ENCODE measurements at places on chromosomes 6 and 20. TPM values are rescaled to one million over a fixed set of nuclear protein-coding genes. Genes with fewer than 3 reads are reported as not detected.

Gene PDE10A
- polyA plus RNA-seq, result 7.9 TPM

- DNase-seq, result no peak
Observed at GRCh38 chr6:169345146-169345545, 91.5 kb upstream of the THBS2 start.

DNA sequence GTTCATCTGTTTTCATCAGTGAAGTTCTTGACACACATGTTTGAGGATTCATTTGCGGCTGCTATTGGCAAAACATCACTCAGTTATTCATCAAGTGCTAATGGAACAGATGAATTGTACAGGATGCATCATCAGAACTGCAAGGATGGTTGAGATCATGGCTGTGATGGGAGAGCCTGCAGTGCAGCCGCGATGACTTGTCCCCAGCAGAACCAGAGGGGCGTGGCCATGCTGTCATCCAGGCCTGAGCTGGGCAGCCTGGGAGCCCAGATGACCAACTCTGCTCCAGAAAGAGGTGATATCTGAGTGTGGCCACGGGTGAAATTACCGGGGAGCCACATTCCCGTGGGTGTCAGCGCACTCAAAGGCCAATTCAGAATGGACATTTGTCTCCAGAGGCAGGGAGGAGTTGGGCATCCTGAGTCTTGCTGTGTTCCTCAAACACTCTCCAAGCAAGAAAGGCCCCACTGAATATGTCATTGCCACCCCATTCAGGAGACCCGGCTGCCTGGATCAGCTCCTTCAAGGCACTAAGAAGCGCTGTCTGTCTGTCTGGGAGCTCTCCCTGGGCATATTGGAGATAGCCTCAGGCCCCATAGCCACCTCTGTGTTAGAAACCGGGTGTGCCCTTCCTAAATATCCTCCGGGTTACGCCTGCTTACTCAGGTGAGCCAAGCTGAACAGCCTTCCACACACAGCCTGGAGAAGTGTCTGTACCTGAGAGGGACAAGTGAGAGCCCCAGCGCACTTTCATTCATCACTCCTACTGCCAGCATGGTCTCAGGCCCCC lies 66.7 kb downstream of the SYNDIG1 start:
- no peak for DNase-seq

DNA sequence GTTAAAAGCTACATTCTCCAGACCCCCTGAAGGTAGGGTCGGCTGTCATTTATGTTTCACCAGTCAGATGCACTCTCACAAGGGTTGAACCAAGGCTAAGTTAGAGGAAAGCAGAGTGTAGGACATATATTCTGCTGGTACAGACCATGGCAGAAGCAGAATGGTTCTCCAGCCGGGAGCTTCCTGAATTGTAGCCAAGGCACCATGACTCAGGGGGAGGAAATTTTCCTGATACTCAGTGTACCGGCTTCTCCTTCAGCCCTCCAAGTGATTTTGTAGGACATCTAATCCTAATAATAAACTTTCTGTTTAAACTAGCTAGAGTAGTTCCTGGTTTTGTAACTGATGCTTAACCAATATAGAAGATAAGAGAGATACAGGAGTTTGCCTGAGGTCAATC lies 14.2 kb upstream of the SLPI start:
- no peak for DNase-seq

Gene ADTRP
- polyA plus RNA-seq, result 1.4 TPM

DNA sequence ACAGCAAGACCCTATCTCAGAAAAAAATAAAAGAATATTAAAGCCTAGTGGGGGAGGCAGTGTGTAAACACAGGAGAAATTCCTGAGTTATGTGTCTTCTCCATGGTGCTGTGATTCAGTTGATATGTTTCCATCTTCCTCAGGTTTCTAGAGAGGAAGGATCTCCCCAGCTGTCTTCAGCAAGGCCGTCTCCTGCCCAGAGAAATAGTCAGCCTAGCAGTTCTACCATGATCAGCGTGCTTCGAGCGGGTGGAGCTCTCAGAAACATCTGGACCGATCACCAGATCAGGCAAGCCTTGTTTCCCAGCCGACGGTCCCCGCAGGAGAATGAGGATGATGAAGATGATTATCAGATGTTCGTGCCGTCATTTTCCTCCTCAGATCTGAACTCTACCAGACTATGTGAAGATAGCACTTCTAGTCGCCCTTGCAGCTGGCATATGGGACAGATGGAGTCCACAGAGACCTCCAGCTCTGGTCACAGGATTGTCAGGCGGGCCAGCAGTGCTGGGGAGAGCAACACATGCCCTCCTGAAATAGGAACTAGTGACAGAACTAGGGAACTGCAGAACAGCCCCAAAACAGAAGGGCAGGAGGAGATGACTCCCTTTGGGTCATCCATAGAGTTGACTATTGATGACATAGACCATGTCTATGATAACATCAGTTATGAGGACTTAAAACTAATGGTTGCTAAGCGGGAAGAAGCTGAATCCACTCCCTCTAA lies 34.9 kb upstream of the MTHFD1L start:
- no peak for DNase-seq

DNA sequence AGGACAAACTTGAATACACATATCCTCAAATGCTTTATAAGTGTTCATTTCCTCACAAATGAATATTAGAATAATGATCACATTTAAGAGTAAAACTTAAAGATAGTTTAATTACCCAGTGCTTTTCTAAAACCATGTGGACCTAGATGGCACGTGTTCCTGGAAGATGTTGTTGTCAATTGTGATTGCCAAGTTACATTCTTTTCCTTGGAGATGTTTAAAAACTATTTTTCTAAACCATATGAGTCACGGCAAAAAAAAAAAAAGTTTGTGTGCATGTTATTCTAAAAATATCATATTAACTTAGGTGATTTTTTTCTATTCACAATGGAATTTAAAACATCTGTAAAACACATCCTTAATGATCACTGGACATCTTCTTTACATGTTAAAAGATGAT lies 51.1 kb downstream of the RCAN2 start:
- DNase-seq, result no peak
